K562 (cell line): ENCODE measurements at places on chromosomes 6 and 20. TPM values are rescaled to one million over a fixed set of nuclear protein-coding genes. Genes with fewer than 3 reads are reported as not detected.

- no peak for DNase-seq
These were observed 96.0 kb upstream of the SNX9 start for GRCh38 chr6:157726892-157727628.

CSNK2A1 gene
- 144 and 150 TPM in 2 replicates for total RNA-seq

- no peak for DNase-seq
These were observed 15.6 kb upstream of the EYA4 start for GRCh38 chr6:133225560-133225959.

DYNLT2 gene
- 3.7 and 4.6 TPM in 2 replicates for total RNA-seq

PRPH2 gene
- total RNA-seq, result 0.09 TPM in 1 of 2 replicates, not detected in the other

DNA sequence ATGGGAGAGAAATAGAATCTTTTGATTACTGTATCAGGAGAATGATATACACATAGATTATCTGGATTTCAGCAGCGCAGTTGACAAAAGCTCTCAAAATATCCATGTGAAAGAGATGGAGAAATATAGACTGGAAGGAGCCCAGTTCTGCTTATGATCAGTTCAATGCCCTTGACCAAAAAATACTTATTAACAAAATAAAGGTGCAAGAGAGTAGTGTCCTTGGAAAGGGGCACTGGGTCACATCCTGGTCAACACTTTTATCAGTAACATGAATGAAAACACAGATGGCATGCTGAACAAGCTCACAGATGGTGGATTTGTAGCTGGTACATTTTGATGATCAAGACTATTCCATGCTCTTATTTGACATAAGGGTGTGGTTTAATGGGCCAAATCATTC is 63.9 kb upstream of the PLEKHG1 start:
- no peak for DNase-seq

GRCh38 chr6:151807513-151808370 is at the start of gene ESR1:
Gene ESR1 (plus strand): TSS chr6:151807682. CDS start chr6:151807913, 231 bp downstream.
- DNase-seq, result no peak

DNA sequence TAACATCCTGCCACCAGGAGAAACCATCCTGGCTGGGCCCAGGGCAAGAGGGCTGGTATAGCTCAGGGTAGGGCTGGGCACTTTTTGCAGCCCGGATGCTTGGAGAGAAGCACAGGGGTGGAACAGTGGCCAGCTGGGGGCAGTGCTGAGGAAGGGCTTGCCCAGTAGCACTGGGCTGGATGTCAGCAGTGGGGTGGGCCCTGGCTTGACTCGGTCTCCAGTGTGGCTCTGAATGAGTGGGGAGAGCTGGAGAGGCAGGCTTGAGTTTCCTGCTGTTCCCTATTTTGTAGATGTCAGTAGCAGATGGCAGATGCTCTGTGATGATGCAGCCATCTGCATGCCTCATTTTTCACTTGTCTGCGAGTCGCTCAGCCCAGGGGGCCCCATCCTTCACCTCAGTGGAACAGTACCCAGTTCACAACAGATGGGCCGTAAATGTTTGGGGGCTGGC is 56.3 kb upstream of the TULP1 start:
- peak; percentile 54 for DNase-seq

GRCh38 chr6:17506962-17507361 is 93.1 kb upstream of the FAM8A1 start:
- no peak for DNase-seq

DNA sequence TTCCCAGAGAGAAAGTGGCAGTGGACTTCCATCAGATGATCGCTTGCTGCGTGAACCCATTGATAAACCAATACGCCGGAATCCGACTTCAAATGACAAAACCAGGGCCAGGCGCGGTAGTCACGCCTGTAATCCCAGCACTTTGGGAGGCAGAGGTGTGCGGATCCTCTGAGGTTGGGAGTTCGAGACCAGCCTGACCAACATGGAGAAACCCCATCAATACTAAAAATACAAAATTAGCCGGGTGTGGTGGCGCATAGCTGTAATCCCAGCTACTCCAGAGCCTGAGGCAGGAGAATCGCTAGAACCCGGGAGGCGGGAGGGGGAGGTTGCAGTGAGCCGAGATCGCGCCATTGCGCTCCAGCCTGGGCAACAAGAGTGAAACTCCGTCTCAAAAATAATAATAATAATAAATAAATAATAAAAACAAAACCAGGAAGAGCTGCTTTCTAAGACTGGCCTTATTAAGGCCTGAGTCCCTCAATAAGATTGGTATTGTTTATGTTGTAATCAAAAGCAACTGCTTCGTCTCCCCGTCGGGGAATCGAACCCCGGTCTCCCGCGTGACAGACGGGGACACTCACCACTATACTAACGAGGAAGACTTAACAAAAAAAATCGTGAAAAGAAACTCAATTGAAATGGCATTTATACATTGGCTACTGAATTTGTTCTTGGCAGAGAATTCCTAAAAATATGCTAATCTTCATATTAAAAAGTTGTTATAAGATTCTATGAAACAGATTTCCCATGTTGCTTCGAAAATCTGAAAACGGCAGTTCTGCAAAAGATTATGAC is 110.2 kb upstream of the ZNF184 start:
- peak; percentile 51 for DNase-seq

DNA sequence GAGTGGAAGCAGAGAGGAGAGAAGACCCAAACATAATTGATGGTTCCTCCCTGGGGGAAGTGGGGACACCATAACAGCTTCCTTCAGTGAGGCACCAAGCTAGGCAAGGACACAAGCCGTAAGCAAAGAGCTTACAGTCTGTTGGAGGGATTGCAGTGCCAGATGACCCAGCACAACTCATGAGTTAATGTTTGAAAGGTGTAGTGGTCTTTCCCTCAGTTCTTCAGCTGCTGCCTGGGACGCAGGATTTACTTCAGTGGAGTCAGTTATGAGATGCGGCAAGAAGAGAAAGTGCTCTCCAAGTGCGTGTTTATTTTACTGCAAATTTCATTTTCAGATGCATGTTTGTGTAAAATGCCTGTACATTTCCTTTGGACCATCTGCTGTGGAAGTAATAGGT is 38.7 kb upstream of the SLC17A4 start:
- DNase-seq, result no peak

- no peak for DNase-seq
These were observed 159.9 kb upstream of the TOP1 start for GRCh38 chr20:40868551-40869217.

DNA sequence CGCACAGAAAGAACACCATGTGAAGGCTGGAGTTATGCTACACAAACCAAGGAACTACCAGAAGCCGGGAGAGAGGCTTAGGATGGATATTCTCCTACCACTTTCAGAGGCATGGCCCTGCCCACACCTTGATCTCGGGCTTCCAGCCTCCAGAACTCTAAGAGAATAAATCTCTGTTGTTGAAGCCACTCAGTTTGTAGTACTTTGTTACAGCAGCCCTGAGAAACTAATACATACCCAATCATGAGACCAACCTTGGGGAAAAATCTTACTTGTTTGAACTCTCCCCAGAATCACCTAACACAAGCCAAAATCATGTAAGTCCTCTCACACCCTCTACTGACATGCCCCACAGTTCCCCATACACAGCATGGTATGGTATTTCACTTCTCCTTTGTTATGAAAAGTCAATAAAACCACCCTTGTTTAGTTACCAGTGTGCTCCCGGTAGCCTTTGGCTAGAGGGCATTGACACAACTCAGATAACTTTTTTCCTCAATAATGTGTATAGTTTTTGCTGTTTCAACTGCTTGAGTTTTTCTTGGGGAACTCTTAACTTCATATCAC is 40.7 kb upstream of the SLC2A12 start:
- no peak for DNase-seq

GRCh38 chr6:13998356-13998755 is 73.6 kb downstream of the RNF182 start:
- DNase-seq, result no peak

- DNase-seq, result no peak
These were observed 120.4 kb downstream of the TPBG start for GRCh38 chr6:82484001-82484400.

DNA sequence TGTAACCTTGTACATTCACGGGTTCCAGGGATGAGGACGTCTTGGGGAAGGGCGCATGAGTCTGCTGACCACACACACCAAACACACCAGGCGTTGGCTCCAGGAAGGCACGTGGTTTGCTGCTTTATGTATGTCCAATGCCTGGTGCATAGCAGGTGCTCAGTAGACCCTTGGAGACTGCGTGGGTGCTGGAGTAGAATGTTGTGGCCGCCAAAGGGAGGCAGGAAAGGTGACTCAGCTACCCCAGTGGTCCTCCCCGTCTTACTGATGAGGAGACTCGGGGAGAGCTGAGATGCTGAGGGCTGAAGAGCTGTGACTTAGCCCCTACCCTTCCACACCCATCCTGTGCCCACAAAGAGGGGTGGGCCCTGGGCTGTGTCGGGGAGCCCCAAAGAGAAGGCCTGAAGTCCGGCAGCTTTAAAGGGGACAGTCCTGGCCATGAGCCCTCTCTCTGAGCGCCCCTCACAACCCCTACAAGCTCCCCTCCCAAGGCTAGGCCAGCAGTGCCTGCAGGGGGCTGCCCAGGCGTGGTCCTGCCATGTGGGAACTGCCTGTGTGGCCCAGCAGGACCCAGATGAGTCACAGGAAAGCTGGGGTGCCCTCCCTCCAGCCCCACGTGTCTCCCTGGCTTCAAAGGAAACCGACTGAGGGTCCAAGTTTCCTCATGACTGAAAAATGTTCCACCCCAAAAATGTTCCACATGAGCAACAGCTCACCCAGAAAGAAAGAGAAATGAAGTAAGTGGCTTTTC is 28.0 kb upstream of the PTGIS start:
- no peak for DNase-seq

MAK gene
- total RNA-seq, result 0.54 and 0.64 TPM in 2 replicates
